ENCODE measurements at places on chromosomes 1 and 21.

DNA sequence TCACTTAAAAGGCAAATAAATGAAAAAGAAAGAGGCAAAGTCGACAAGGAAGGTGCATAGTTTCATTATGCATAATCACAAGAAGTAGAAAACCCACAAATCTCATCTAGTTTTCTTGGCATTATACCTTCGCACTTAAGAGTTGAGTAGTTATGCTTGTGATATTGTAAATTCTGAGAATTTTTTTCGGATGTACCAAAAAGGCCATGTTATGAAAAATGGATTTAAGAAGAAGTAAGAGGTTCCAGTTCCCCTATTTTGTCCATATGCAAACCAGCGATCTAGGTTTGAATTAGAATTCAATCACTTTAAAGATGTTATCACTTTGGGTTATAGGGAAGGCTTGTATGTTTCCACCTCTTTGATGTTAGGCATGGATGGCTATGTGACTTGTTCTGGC, 7.9 kb upstream of the ERICH3 start:
- no peak for DNase-seq

DNA sequence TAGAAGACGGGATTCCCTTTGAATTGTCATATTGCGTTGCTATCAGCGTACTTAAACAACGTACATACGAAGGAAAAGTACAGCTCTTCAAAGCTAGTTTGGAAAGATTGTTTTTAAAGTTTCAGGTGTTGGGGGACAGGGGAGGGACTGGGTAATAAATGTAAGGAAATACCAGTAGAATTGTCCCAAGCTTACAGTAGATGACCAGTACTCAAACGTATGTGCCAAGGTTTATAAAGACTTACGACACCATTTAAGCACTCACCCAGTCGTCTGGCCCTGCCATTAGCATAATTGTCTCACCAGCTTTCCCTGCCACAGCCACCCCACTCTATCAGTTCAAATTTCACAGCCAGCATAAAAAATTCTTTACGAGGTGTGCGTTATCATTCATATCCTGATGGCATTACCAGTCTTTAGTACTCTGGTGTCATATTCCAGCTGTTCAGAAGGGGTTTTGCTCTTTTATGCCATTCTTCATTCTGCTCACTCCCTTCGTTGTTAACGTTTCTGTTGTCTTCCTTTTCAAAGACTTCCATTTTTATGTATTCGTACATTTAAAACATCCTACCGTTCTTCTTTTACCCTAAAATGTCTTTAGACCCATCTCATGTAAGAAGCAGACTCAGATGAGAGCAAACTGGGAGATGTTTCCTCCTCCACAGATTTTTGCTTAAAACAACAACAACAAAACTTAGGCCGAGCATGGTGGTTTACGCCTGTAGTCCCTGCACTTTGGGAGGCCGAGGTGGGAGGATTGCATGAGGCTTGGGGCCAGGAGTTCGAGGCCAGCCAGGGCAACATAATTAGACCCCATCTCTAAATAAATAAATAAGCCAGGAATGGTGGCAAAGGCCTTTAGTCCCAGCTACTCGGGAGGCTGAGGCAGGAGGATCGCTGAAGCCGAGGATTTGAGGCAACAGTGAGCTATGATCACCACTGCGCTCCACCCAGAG, 1.0 kb upstream of the HP1BP3 start:
- DNase-seq, result peak; percentile 29

- DNase-seq, result no peak
Observed at GRCh38 chr1:163068716-163069115, 445 bp upstream of the RGS4 start.

- no peak for DNase-seq
Observed at GRCh38 chr1:183998045-183998444, 39.5 kb downstream of the COLGALT2 start.

DNA sequence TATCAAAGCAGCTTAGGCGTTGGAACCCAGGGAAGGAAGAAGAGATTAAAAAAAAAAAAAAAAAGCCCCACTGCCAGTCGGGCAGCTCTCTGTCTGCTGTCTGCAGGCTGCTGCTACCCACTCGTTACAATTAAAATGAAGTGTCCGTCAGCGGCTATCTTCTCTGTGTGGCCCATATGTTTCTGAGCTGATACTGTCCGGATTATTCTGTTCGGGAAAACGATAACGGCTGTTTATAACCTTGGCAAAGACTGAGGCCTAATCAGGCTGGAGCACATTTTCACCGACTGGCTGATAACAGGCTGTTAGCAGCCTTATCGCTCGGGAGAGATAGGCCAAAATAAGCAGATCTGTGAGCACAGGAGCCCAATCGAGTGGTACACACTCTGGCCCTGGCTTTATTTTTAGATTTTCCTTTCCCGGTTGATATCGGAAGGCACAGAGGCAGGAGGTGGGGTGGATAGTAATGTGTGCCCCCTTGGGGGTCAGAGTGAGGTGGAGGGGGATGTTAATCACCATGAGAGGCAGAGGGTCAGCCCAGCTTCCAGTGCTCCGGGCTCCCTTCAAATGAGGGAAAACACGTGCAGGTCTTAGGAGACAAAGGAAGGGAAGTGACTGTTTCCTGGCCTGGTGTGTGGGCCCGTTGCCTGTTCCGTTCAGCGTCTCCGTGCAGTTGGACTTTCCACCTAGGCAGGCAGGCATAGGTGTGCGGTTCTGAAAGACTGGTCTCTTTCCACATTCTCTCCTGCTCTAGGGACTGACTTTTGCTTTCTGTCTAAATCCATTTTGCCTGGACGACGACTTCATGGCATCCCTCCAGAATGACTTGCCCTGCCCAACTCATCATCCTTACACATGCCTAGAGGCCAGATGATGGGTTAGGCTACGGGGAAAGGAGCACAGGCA, 153.4 kb downstream of the PBX1 start:
- no peak for DNase-seq

GRCh38 chr1:214476986-214477870, 74.2 kb downstream of the PTPN14 start:
- DNase-seq, result no peak

- DNase-seq, result peak; percentile 60
Observed at GRCh38 chr1:15882665-15883064, 35.2 kb downstream of the SPEN start.

GRCh38 chr1:78078358-78078757, 32.6 kb downstream of the GIPC2 start:
- DNase-seq, result no peak

DNA sequence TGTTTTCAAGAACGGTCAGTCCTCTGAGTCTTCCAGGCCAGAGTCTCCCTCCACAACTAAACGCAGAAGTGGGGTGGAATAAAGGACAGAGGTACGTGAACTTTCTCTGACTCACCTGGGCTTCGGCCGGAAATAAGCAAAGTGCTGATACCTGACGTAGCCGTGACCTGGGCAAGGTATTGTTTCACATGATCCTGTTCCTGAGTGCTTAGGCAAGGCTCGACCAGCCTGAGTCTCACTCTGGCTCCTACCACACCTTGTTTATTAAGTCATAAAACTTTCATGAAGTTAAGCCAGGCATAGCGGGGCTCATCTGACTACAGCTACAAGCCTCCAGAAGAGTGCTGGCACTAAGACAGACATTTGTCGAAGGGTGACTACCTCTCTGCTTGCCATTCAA, 327.5 kb downstream of the SETD4 start:
- no peak for DNase-seq

GRCh38 chr1:10782491-10783244, 13.8 kb downstream of the CASZ1 start:
- DNase-seq, result no peak

GRCh38 chr1:40316595-40317393, at the start of gene COL9A2:
TSS of gene COL9A2 (minus strand) at chr1:40317286. CDS start at chr1:40317197, 89 bp downstream.
- peak; percentile 55 for DNase-seq

- peak; percentile 69 for DNase-seq
Observed at GRCh38 chr1:16960560-16961296, 19.7 kb downstream of the MFAP2 start.

- DNase-seq, result peak; percentile 66
Observed at GRCh38 chr1:12177999-12178441, 11.2 kb downstream of the TNFRSF1B start.

- no peak for DNase-seq
Observed at GRCh38 chr1:174049514-174049913, 27.4 kb upstream of the RC3H1 start.

- DNase-seq, result no peak
Observed at GRCh38 chr1:172932981-172933380, 117.8 kb downstream of the TNFSF18 start.

DNA sequence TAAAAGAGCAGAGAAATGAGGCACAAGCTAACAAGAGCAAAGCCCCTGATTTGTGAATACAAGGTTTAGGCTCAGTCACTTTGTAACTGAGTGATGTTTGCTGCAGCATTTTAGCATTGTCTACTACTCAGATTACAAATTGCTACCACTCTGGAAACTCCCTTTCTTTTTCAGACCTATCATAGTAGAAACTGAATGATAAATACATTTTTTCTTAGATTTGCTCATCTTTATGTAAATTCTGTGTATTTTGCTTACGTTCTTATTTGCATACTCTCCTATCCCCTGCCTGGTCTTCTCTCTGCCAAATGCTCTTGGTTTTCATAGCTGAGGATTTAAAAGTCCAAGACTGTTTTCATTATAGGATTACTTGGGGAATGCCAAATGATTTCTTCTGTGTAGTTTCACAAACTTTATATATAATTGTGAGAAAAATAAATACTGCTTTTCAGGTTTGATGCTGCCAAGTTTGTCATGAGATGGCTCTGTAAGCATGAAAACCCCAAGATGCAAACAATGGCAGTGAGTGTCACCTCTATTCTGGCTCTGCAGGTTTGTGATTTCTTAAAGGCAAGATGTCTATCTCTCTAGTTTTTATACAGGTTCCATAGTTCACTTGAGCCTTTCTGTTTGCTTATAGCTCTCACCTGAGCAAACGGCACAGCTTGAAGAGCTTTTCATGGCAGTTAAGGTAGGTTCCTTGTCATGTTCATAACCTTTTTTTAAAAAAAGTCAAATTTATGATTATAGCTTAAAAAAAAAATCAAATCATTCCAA, 24.7 kb downstream of the ZYG11A start:
- no peak for DNase-seq

All from NCI-H510A (cell line).